ENCODE measurements at places on chromosomes 12 and 14.
A peak's percentile ranks its signal among the peaks of the same experiment; 100 is the strongest.

GRCh38 chr12:113559466-113559865 lies 87.8 kb upstream of the LHX5 start:
- no peak for DNase-seq

DNA sequence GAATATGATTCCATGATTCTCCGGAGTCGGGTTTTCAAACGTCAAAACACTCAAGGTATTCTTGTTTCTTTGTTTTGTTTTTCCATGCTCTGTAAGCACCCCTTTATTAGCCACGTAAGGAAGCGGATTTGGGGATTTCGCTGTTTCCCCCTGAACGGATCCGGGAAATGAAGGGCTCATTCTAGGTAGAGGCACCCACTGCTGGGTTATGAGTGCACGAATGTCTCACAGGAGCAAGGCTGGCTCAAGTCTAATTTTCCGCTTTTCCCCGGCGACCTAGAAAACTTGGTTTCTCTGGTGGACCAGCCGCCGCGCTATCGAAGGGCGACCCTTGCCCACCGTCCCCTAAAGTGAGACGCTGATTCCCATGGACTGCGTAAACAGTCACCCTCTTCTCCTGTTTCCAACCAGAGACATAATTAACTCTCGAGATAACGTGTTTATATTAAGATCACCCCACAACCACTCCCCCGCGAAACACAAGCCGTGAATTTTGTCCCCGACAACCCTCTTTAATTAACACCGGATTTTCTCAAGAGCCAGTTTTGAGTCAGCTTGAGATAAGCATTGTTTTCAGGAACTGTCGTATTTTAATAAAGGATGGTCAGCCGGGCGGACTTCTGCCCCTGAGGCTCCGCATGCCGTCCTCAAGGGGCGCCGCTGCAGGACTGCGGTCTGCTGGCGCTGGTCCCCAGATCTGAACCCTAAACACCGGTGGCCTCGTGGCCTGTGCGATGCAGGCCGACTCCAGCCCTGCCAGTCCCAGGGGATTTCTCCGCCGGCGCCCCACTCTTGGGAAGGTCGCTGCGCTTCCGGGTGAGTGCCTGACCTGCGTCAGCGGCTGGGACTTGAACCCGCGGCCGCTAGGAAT lies 515 bp upstream of the ABCC9 start:
- no peak for DNase-seq

DNA sequence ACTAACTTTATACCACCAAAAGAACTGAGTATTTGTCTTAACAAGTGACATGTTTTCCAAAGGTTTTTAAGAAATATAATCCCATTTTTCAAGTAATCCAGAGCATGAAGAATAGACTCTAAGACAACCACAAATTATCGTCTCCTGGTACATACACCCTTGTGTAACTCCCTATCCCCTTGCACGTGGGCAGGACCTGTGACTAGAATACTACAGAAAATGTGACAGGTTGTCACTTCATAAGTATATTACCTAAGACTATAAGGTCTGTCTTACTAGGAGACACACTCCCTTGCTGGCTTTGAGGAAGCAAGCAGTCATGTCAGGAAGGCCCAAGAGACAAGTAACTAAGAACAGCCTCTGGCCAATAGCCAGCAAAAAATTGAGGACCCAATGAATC lies 8.3 kb upstream of the TTC5 start:
- no peak for DNase-seq

GRCh38 chr12:64931321-64931720 lies 106.9 kb downstream of the TBC1D30 start:
- DNase-seq: no peak

GRCh38 chr14:89349171-89350008 lies 67.6 kb downstream of the FOXN3 start:
- no peak for DNase-seq

DNA sequence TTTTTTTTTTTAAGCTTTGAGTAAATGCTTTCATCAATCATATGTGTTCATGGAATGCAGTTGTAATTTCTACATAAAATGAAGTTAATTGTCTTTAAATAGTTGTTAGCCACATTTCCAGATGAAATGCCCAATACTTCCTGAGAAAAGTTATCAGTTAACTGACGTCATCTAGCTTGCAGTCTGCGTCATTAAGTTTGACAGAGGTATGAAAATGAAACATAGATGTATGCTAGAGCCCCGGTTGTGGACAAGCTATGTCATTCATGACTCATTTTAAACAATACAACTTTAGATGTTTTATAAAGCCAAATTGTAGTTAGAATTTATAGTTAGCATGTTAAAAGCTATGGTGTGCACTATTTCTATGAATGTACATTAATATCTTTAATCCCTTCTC lies 90.7 kb downstream of the PLEKHA5 start:
- peak; percentile 36 for DNase-seq

DNA sequence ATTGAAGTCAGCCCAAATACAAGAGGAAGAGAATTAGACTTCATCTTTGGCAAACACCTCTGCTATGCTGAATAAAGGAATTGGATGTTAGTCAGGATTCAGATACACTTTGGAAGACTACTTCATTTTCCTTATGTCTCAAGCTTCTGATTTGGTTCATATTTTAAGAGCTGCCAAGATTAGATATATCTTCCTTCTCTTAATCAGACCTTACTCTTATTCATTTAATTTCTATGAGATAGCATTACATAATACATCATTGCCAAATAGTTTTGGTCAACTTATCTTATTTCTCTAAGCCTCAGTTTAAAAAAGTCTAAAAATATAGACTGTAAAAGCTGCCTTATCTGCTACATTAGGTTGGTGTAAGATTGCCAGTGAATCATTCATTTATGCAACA lies 330.6 kb upstream of the NAV3 start:
- no peak for DNase-seq

DNA sequence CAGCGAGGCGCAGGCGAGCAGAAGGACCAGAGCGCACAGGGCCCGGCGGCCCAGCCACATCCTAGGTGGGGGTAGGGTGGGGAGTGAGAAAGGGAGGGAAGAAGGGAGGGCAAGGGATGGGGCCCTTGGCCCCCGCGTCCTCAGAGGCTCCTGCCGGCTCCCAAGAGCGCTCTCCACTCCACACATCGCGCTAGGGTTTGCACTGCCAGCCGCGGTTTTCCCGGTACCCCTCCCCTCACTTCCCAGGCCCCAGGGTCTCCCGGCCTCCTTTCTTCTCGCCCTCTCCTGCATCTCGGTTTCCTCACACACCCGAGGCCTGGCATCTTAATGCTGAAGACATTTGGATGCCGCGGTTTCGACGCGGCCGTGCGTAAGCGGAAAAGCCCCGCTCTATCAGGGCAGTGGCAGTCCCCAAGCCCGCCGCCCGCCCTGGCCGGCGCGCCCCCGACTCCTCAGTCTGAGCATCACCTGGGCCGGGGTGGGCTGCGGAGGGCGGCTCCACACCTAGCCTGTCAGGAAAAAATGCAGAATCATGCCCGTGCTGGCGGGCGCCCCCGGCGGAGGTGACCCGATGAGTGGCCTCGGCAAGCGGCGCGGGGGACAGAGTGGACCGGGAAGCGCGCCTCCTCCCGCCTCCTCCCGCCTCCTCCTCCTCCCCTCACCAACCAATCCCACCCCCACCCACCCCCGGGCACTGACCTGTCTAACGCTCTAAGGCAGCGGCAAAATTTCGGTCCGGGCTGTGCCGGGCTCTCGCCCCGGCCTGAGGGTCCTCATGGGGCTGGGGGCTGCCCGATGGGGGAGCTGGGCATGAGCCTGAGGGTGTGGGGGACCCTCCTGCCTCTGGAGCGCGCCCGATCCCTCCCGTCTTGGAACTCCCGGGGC lies 686 bp downstream of the B4GALNT1 start:
- DNase-seq: peak; percentile 39

GRCh38 chr12:4974217-4974616 lies 64.5 kb downstream of the KCNA1 start:
- no peak for DNase-seq

DNA sequence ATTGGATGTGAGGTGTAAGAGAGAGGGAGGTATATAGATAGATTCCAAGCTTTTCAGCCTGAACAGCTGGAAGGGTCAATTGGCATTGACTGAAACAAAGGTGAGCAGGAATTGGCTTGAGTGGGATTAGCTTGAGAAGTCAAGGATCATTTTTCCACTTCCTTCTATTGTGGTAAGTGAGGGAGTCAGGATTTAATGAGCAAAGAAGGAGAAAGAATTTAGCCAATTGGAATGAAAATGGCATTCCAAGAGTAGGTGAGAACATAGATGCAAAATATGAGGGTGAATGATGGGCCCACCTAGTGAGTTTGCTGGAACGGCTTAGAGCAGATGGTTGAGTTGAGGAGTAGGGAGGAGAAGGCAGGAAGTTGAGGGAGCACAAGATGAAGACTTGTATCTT lies 56.5 kb upstream of the ETV6 start:
- DNase-seq: no peak

DNA sequence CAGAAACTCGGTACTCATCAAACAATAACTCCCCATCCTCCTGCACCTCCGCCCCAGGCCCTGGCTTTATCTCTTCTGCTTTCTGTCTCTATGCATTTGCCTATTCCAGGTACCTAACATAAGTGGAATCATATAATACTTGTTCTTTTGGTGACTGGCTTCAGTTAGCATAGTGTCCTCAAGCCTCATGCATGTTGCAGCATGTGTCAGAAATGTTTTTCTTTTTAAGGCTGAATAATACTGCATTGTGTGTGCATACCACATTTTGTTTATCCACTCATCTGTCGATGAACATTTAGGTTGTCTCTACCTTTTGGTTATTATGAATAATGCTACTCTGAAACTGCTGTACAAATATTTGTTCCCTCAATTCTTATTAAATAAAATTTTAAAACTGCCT lies 117.1 kb downstream of the KICS2 start:
- DNase-seq: no peak

- DNase-seq: peak; percentile 48
Measured at GRCh38 chr14:64388533-64389285, 556 bp downstream of the MTHFD1 start.

DNA sequence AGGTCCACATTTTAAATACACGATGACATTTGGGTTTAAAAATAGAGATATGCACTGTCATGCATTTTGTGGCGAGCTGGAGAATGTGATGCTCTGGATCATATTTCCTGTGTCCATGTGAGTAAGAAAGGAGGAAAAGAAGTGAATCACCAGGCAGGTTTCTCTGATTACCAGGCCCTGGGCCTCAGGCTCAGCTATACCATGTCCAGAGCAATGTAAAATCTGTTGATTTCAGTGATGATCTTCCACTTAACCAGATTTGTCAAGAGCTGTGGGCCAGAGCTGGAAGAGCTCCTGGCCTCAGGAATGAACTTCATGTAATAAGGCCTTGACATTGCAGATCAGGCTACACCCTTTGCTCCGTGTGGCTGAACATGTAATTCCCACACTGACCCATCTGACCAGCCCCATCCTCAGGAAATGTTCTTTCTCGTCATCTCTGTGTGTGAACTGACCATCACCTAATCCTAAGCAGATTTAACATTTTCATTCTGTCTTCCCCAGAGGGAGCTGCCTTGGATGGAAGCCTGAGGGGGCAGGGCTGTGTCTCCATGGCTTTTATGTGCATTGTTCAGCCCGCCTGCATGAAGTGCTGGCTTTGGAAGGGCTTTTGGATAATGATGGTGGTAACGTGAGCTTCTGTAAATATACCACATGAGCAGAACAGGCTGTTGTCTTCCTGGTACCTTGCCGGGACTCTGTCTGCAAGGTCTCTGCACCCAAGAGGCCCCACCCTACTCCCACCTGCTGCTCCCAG lies 54.5 kb downstream of the CRACR2A start:
- DNase-seq: no peak

DNA sequence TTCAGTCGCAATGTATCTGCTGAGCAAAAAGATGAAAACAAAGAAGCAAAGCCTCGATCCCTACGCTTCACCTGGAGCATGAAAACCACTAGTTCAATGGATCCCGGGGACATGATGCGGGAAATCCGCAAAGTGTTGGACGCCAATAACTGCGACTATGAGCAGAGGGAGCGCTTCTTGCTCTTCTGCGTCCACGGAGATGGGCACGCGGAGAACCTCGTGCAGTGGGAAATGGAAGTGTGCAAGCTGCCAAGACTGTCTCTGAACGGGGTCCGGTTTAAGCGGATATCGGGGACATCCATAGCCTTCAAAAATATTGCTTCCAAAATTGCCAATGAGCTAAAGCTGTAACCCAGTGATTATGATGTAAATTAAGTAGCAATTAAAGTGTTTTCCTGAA lies 19.8 kb downstream of the CKB start:
- no peak for DNase-seq

DNA sequence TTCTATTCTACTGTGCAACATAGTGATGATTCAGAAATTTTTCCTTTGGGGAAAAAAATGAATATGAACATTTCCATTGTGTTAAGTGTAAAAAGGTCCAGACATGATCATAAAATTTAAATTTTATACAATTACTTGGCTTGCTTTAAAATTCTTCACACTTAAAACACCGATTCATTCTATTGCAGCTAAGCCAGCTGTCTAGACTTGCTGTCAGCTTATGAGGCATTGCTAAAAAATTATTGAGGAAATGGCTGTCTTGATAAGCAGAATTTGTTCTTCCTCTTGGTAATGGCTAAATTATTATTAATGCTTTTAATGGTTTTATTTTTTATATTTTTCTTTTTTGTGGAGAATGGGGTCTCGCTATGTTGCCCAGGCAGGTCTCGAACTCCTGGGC lies 1.8 kb downstream of the LYSET start:
- DNase-seq: no peak

DNA sequence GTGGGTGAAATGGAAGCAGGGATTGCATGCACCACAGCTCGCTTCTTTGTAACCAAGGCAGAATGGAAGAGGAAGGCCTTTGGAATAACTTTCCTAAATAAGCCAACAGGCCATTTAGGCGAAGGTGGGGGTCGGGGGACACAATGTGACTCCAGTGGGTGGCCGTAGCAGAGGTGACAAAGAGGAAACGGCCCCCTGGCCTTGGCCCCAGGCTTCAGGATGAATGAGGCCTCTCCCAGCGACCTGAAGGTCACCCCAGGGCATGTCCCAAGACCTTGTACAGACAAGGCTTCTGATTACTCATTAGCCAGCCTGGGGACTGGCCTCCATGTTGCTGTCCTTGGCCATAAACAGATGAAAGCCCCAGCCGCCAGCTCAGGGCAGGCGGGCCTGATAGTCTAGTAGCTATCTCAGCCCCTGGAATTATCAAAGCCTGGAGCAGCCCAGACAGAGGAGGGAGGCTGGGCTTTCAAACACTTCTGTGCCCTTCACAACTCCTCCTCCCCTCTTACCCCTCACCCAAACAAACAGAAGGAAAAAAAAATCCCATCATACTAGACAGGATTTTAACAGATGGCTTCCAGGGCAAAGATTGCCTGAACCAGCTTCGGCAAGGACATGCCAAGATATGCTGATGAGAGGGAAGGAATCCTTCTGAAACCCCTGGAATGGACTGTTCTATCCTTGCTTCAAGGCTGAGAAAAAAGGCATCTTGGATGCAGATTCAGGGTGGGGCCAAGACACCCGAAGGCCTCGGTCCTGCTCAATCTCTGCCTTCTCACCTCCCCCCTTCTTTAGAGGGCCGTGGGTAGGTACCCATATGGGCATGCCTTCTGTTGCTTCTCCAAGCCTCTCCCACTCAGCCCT lies 142.3 kb upstream of the PARP11 start:
- no peak for DNase-seq

Measured in OCI-M1 (cell line).